ENCODE measurements at places on chromosomes 4 and X.

DNA sequence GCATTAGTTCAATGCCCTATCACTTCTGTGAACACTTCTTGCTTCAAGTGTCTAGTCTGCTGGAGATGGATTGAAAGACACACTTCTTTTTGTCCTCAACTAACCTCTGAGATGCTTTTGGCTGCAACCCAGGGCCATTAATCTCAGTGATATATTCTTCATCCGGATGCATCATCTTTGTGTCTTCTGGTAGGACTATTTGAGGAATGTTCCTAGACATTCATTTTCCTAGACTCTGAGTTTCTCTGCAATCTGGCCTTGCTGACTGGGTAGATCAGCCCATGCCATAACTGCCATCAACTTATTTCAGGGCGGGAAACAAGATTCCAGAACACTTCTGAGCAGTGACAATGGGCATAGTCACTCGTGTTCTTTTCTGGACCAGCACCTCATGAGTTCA lies 329.4 kb downstream of the PDGFC start:
- no peak for DNase-seq

DNA sequence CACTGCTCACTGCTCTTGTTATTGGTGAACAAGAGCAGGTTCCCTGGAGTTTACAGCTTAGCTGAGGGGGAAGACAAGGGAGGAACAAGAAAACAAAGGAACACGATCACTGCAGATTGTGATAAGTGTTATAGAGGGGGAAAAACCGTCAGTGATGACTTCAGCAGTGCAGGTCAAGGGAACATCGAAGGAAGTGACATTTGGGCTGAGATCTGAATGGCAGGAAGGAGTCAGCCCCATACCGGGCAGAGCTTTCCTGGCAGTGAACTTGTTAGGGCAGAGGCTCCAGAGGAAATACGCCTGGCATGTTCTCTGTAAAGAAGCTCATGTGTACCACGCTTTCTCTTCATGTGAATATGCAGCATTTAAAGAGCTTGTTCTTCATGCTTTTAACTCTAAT lies 78.1 kb downstream of the LDB2 start:
- no peak for DNase-seq

GRCh38 chrX:13345037-13345436 lies 25.2 kb upstream of the ATXN3L start:
- no peak for DNase-seq

GRCh38 chr4:3422241-3422801 lies 19.4 kb upstream of the HGFAC start:
- DNase-seq = no peak

- DNase-seq = no peak
These were observed 97.7 kb downstream of the ARHGAP10 start for GRCh38 chr4:147829401-147830101.

DNA sequence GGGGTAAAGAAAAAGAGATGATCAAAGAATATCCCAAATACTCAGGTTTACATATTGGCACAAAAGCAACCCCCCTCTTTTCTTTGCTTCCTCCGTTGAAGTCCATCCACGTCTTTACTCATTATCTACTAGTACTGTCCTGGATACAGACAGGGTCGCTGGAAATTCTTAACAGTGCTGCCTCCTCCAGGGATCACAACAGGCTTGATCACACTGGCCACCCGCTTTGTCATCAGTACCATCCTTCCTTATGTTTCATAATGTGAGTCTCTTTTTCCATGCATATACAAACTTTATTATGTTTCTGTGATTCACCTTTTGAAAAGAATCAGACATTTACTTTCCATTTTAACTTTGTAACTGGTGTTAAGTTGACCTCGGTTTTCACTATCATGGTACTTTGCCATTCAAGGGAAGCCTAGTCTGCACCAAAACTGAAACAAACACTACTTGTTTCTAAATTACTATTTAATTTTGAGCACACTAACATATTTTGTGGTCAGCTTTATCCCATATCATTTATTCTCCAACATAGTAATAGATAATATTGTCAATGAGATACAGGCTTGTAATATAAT lies 387.5 kb upstream of the PPP1R2C start:
- DNase-seq = no peak

DNA sequence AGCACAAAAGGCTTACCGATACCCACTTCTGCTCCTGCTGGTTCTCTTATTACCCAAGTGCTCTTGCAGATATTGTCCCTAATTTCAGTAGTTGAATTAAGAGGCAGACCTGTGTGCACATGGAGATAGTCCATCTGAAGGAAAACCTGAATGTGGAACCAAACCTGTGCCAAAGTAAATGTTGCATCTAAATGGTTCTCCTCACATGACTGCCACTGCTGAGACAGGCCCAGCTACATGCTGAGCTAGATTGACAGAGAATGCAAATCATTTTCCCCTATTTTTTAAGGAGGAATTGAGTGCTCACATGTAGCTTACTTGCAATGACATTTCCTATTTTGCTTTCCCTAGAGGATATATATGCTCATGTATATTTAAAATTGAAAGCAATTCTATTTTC lies 609.1 kb upstream of the TECRL start:
- no peak for DNase-seq

- DNase-seq = no peak
These were observed 212.4 kb downstream of the ARHGAP10 start for GRCh38 chr4:147944249-147944648.

DNA sequence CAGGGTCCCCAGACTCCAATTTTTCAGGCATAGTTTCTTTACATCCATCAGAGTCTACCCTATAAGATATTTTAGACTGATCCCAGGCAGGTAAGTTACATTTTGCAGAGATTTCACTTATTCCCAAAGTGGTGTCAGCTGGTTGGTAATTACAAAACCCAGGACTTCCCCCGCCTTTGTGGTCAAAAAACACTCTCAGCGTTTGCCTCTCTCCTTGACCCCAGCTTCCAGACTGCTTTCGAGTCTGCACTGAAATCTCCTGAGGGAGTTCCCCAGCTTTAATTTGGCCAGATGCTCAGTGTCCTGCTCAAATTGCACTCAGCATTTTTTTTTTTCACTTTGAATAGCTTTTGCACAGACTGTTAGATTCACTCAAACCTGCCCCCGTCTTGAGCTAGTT lies 11.2 kb upstream of the AMOT start:
- no peak for DNase-seq

GRCh38 chrX:140697618-140698017 lies 11.9 kb upstream of the LINC00632 start:
- DNase-seq = no peak

DNA sequence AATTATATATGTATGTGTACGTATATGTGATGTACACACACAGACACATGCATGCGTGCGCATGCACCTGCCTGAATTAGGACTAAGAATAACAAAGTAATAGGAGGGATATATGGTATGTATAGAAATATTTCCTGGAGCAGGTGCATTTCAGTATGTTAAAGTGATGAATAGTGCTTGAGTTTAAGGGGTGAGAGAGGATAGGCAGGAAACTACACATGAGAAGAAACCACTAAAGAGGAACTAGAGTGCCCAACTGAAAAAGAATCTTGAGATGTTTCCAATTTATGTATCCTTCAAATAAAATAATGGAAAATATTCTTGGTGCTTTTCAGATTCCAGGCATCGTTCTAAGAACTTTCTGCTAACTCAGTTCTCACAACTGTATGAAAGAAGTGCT lies 52.6 kb upstream of the UNC5C start:
- no peak for DNase-seq

DNA sequence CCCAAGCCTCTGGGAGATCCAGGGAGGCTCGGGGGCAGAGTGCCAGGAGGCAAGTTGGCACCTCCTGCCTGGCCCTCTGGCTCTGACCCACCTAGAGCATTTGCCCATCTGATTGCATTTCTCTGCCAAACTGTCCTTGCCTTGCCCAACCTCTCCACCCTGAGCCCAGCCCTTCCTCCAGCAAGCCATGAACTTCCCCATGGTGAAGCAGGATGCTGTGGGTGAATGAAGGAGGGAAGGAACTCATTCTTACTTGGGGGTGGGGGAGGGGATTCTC lies 9.3 kb upstream of the CNGA2 start:
- no peak for DNase-seq

- no peak for DNase-seq
These were observed 145.1 kb downstream of the ANTXR2 start for GRCh38 chr4:79927931-79928330.

DNA sequence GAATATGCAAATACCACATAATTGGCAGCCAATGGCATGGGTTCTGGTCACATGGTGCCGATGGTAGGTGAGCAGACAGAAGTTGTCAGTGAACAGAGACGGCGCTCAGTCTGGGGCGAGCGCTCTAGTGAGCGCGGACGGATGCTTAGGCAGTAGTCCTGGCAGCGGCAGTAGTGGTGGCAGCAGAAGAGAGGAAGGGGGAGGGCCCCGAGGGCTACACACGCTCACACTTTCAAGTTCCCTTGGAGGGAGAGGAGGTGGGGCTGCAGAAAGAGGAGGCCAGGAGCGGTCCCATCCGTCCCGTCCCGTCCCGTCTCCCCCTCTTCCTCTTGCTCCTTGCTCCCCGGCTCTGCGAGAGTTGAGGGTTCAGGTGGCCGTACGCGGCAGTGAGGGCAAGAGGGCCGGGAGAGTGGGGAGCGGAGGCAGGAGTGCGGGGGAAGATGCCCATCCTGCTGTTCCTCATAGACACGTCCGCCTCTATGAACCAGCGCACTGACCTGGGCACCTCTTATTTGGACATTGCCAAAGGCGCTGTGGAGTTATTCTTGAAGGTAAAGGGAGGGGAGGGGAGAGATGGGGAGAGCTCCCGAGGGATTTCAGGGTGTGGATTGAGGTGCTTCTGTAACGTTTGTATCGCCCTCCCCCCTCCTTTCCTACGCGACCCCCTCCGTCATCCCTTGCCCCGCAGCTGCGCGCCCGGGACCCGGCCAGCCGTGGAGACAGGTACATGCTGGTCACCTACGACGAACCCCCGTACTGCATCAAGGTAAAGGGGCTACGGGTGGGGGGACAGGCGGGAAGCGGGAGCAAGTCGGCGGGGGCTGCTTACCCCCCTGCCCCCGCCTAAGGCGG lies at the start of gene INTS6L:
TSS of gene INTS6L (plus strand) at position 108 of the 852 bp plus-strand sequence. CDS start at position 441, 333 bp downstream.
- peak; percentile 67 for DNase-seq

- no peak for DNase-seq
These were observed 12.9 kb upstream of the IL2 start for GRCh38 chr4:122469457-122469856.

- no peak for DNase-seq
These were observed 156.4 kb downstream of the AMELX start for GRCh38 chrX:11449613-11450012.

- DNase-seq = no peak
These were observed 2.8 kb upstream of the TLR8 start for GRCh38 chrX:12903646-12904045.

GRCh38 chr4:111798840-111799239 lies 346.4 kb upstream of the FAM241A start:
- no peak for DNase-seq

- DNase-seq = no peak
These were observed 97.3 kb downstream of the COL25A1 start for GRCh38 chr4:109205186-109205585.

GRCh38 chrX:87409113-87409841 lies 108.3 kb upstream of the KLHL4 start:
- DNase-seq = no peak

- DNase-seq = no peak
These were observed 485.5 kb downstream of the NAF1 start for GRCh38 chr4:162681212-162681611.

DNA sequence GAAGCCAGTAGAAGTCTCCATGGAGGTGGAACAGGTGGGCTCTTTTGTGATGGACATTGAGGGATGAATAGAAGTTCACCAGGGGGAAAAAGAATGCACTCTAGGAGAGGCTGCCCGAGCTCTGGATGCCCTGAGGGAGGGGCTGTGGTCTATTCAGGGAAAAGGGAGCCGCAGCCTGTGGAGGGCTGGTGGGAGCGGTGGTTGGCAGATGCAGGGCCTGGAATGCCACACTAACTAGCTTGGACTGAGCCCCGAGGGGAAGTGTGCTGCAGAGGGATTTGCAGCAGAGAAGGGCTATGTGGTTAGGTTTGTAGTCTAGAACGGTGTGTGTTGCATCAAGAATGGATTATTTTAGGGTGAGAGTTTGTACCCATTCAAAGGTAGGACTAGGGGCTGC lies 29.5 kb upstream of the PSAPL1 start:
- DNase-seq = no peak

- no peak for DNase-seq
These were observed 1.6 kb downstream of the NAT8L start for GRCh38 chr4:2060611-2061185.

DNA sequence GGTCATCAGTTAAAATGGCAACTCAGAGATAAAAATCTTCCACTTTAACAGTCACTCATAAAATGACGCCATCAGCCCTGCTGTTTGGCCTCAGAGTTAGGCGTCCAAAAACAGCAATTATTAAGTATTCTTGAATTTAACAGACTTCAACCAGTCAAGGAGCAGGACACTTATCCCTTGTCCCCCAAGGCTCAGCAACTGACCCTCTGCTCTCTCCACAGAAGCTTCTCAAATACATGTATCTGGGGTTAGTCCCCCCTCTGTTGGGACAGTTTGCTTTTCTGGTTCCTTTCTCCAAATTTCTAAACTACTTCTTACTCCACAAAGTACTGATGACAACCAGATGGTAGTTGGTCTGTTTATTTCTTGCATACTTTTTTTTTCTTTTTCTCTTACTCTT lies 54.4 kb downstream of the SOD3 start:
- DNase-seq = no peak

DNA sequence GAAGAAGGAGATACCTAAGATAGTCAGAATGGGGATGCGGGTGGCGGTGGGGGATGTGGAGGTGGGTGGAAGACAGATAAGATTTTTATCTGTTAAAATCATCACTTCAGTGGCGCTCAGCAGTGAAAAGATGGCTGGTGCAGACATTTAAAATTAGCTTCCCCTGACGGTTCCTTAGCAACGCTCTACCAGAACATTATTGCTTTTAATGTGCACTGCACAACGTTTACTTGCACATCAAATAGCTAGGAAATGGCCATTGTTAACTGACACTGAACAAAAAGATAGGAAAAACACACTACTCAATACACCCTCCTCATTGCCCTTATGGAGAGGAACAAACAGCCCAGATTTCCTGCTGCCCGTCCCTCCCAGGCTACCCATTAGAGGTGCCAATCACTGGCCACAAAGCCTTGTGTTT lies 61.0 kb upstream of the FTHL17 start:
- DNase-seq = no peak

- DNase-seq = peak; percentile 3
These were observed 1700.6 kb upstream of the TENM3 start for GRCh38 chr4:180542445-180543100.

GRCh38 chr4:156971165-156971675 lies 379 bp downstream of the PDGFC start:
- DNase-seq = no peak

- no peak for DNase-seq
These were observed 2661.6 kb downstream of the PCDH7 start for GRCh38 chr4:33381816-33382215.

- DNase-seq = no peak
These were observed 44.3 kb downstream of the HSD17B13 start for GRCh38 chr4:87278335-87278794.
